ENCODE measurements at places on chromosomes 5 and 9.

GRCh38 chr9:129487658-129488483 lies 133.0 kb downstream of the C9orf50 start:
- no peak for DNase-seq

DNA sequence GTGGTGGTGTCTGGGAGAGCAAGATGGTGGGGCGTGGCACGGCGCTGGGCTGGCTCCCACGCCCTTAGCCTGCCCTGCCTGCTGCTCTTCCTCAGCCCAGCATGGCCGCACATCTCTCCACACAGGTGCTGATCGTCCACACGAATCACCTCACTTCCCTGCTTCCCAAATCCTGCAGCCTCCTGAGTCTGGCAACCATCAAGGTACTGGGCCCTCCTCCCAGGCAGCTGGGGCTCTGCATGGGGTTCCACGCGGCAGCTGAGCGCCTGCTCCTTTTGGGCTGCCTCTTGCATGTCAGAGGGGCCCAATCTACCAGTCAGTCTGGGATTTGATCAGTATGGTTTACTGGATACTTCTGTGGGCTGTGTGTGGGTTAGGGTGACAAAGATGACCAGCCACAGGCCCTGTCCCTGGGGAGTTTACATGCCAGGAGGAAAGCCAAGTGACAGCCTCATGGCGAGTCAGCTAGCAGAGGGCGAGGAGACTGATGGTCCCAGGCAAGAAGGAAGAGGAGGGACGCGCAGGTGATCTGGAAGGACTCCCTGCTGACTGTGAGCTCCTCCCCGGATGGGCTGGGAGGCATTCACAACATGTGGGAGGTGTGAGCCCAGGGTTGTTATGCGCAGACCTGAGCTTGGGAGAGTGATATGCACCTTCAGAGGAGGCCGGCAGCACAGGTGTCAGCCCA lies 6.0 kb downstream of the LRSAM1 start:
- no peak for DNase-seq

DNA sequence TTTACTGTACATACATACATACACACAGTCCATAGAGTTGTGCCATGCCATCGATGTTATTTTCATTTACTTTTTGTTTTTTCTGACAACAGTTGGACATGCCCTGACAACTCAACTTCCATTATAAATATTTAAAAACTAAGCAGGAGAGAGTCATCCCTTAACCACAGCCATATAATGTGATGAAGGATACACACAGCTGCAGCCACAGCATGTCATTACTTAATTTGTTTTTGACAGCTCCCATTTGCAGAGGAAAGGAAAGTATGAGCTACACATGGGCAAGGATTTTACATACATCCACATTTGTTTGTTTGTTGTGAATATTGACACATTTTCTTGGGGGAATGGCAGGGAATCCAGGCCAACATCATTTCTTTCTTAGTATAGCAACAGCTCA lies 91.5 kb upstream of the TUT7 start:
- DNase-seq: no peak

DNA sequence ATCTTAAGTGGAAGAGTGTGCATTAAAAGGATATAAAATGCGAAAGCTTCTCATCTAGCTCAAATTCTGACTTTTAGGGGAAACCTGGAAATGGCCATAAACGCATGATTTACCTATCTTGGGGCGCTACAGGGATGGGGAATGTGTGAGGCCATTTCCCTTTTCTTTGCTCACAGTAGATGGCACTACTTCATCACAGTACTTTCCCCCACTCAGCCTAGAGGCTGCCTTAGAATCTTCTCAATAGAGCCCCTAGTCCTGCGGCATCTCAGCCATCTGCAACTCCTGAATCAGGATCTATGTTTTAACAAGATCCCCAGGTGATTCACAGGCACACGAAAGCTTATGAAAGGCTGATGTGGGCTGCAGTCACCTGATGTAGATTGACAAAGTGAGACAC lies 110.8 kb downstream of the LHFPL2 start:
- peak; percentile 50 for DNase-seq

DNA sequence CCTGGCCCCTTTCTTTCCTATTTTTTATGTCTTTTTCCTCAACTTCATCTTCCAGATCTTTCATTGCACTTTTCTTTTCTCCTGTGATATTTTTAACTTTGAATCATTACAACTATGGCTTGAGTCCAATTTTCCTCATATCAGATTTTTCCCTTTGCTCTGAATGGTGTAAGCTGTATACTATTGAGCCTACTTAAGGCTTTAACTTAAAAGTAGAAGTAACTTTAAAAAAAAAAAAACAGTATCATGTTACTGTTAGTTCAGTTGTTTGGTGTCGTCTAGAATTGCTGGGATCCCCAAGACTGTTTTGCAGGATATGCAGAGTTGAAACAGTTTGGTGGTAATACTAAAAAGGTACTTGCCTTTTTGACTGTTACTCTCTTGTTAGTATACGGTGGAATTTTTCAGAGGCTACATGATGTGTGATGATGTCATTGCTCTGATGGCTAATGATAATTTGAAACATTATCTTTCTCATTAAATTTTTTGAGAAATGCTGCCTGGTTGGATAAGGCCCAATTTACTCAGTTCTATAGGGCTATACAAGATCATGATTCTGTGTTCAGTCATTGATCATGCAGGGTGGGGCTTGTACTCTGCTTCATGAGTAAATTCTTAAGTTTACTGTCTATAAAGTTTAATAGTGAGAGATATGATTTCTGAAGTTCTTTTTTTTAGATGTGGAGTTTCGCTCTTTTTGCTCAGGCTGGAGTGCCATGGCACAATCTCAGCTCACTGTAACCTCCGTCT lies 8.8 kb downstream of the NAA35 start:
- DNase-seq: no peak

DNA sequence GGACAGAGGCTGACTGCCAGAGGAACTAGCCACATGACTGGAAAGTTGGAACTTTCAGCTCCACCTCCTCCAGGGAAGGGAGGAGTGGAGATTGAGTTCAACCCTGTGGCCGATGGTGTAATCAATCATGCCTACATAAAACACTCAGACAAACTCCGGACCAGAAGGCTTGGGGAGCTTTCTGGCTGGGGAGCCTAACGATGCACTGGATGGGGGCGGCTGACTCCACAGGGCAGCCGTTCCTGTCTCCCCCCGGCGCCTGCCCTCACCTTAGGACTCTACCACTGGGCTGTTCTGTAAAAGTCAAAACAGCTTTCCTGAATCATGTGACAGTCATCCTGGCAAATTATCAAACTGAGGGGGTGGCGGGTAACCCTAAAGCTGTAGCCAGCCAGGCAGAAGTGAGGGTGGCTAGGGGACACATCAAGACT lies 58.0 kb downstream of the GOLM1 start:
- peak; percentile 46 for DNase-seq

GRCh38 chr5:14250084-14250695 lies 107.0 kb downstream of the TRIO start:
- DNase-seq: no peak

DNA sequence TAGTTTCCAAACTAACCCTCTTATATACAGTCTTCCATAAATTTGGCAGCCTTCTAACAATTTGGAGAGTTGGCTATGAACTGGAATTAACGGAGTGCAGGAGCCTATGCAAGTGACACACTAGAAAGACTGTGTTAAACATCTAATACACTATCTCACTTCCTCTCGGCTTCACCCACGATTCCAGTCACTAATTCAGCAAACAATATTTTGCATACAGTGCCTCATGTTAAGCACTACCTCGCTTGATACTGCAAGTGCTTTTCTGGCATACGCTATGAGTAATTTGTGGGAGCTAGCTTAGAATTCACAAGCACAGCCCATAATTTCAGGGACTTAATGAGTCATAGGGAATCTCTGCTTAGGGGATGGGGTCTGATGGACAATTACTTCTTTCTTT lies 102.5 kb downstream of the ST8SIA4 start:
- no peak for DNase-seq

DNA sequence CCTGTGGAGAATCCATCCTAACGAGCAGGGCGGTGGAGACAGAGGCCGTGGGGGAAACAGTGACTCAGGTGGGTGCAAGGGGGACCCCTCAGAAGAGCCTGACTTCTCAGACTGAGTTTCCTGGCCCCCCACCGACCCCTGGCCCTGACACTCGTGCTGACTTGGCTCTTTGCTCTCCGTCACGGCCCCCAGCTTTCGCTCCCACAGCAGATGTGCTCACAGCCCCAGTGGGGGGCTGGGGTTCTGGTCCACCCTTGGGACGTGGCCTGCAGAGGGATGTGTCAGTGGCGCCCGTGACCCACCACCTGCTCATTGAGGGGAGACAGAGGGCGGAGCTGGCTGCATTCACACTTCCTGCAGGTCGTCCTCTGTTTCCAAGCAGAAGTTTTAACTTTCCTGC lies 62.9 kb upstream of the IRX4 start:
- DNase-seq: no peak

- no peak for DNase-seq
Measured at GRCh38 chr9:98363644-98364043, 108.2 kb upstream of the TBC1D2 start.

DNA sequence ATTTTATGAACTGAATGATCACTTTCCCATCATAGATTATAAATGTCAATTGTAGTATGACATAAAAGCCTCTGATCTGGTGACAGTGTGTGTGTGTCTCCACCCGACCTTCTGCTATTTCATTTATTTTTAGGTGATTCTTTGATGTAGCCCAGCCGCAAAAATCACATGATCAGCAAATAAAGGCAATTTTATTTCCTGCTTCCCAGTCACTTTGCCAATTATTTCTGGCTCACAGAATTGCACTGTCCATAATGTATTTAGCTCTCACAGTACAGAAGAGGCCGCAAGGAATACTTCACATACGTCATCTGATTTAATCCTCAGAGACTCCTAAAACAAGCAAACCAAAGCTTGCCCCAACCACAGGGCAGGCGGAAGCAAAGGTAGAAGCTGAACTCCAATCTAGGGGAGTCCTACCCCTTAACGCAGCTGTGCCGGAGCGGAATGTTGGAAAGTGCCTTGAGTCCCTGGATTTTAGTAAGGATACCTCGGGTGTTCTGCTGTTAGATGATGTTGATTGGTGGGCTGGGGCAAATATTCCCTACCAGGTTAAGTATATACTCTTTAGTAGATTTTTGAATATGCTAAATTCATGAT lies 384.0 kb upstream of the IRX4 start:
- DNase-seq: no peak

DNA sequence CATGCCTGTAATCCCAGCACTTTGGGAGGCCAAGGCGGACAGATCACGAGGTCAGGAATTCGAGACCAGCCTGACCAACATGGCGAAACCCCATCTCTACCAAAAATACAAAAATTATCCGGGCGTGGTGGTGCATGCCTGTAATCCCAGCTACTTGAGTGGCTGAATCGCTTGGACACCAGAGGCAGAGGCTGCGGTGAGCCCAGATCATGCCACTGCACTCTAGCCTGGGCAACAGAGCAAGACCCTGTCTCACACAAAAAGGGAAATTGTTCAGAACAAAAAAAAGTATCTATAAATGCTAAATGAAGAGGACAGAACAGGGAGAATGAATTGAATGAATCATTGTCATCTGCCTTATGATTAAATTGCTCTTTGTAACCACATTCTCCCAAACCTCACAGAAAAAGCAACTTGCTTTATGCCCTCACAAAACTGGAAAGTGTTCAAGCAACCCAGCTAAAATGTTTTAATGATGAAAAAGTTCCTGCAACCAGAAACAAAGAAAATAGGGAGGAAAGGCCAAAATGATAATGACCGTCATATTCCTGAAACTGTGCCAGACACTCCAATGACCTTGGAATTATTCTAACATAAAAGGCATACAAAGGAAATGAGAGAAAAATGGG lies 83.7 kb downstream of the SERINC5 start:
- DNase-seq: no peak

GRCh38 chr9:33229359-33230114 lies 10.4 kb upstream of the SPINK4 start:
- no peak for DNase-seq

DNA sequence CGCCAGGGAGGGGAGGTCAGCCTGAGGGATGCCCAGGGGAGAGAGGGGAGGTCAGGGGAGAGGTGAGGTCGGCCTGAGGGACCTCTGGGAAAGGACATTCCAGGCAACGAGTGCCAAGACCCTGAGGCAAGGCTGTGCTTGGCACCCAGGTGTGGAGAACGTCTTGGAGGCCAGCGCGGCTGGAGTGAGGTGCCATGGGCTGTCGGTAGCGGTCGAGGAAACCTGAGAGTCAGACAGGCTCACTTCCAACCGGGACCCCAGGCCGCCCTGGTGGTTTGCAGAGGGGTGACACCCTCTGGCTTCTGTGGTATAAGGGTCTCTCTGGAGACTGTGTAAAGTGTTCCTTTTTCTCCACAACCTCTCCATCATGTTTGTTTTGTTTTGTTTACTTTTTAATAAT lies 82.9 kb downstream of the CACNA1B start:
- DNase-seq: no peak

DNA sequence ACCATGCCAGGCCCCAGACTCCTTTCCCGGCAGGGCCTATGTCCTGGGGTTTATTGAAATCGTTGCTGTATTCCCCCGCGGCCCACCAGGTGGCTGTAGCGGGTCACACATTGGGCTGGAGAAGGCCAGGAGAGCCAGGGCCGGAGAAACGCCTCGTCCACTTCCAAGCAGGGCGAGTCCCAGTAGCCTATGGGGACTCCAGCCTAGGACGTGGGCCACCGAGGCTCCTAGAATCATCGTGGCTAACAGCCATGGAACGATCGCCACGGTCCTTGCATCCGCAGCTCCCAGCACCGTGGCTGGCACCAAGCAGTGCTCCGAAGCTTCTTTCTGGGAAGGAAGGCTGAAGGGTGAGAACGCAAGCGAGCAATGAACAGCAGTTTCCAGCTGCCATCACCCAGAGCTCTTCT lies 87.7 kb downstream of the ENTREP1 start:
- DNase-seq: peak; percentile 77

- DNase-seq: no peak
Measured at GRCh38 chr5:16899171-16899570, 36.9 kb downstream of the MYO10 start.

DNA sequence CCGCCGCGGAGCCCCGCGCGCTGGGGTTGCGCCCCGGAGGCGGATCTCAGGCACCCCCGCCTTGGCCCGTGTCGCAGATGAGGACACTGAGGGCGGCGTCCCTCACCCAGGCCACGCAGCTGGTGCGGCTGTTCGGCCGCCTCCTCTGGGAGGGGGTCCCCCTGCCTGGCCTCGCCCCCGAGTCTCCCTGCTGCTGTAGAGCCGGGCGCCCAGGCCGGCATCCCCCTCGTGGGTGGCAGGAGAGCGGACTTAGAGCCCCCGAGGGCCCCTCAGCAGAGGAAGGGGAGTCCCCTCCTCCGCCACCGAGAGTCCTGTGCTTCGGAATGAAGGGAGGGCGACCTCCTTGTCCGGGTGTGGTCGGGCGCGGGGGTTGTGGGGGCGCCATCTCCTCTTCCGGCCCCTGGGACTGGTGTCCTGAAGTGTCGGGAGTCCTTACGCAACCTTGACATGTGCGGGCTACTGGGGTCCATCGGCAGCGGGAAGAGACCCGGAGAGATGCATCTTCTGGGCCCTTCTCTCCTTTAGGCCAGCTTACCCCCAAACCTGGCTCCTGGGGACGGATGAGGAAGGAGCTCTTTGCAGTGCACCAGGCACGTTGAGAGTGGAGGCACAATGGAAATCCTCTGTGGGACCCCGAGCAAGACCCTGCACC lies 11.7 kb upstream of the EXOSC2 start:
- no peak for DNase-seq
